ENCODE measurements at places on chromosomes 4 and X. TPM values are rescaled to one million over a fixed set of nuclear protein-coding genes. Genes with fewer than 3 reads are reported as not detected.
A peak's percentile ranks its signal among the peaks of the same experiment; 100 is the strongest.

Gene FGD1
- total RNA-seq, result 5.5 TPM

Gene GASK1B
- 27.2 TPM for total RNA-seq

Gene MAGEA8
- not detected for total RNA-seq

Gene NLRP2B
- not detected for total RNA-seq

Gene SSX3
- not detected for total RNA-seq

Gene TIGD4
- total RNA-seq, result 0.50 TPM

Gene PRDM5
- total RNA-seq, result 19.0 TPM

Gene PAGE5
- not detected for total RNA-seq

Gene FAM53A
- 3.7 TPM for total RNA-seq

Gene NDUFB11
- 42.3 TPM for total RNA-seq

Gene DCHS2
- 0.17 TPM for total RNA-seq

Gene ZDHHC15
- 0.33 TPM for total RNA-seq

Gene SLC39A8
- total RNA-seq, result 6.4 TPM

Gene CLDN24
- total RNA-seq, result not detected

Gene SHROOM3
- 136 TPM for total RNA-seq

Gene HMX1
- not detected for total RNA-seq

Gene NHSL2
- 0.17 TPM for total RNA-seq

- DNase-seq, result no peak
These were observed 154.0 kb downstream of the UGT8 start for GRCh38 chr4:114752391-114753165.

GRCh38 chr4:80309294-80310004 is 26.1 kb upstream of the CFAP299 start:
- DNase-seq, result peak; percentile 81

DNA sequence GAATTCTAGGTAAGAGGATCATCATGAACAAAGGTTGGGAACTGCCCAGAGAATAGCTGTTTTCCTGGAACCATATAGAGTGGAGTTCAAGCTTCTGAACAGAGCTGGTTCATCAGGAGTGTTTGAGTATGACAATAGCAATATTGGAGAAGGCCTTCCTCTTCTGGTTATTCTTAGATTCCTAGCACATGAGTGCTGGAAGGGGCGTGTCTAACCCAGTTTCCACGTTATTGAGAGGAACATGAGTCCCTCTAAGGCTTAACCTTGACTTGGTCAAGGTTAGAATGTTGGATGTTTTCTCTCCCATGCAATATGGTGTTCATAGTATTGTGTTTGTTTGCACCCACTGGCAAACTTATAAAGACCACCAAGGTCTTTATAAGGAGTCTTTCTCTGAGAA is 101.3 kb downstream of the TSPAN7 start:
- no peak for DNase-seq

GRCh38 chr4:169015186-169015623 is 5.2 kb upstream of the CBR4 start:
- no peak for DNase-seq

GRCh38 chrX:45762699-45763647 is 562.3 kb upstream of the DIPK2B start:
- DNase-seq, result peak; percentile 77

DNA sequence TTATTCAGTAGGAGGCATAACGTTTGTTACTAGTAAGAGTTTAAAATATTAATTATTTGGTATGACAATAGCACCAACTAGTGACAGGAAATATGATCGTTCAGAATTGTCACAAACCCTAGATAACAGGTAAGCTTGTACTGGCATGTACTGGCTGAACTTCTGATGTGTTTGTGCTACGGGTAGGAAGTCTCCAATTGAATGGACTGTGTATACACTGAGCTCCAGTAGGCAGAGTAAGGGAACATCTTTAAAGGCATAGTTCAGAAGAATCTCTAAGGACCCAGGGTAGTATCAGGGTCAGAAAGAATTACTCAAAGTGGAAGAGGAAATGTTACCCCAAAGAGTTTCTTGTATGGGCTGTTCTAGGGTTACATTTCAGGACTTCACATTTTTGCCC is 230.4 kb downstream of the EDA2R start:
- DNase-seq, result peak; percentile 12

DNA sequence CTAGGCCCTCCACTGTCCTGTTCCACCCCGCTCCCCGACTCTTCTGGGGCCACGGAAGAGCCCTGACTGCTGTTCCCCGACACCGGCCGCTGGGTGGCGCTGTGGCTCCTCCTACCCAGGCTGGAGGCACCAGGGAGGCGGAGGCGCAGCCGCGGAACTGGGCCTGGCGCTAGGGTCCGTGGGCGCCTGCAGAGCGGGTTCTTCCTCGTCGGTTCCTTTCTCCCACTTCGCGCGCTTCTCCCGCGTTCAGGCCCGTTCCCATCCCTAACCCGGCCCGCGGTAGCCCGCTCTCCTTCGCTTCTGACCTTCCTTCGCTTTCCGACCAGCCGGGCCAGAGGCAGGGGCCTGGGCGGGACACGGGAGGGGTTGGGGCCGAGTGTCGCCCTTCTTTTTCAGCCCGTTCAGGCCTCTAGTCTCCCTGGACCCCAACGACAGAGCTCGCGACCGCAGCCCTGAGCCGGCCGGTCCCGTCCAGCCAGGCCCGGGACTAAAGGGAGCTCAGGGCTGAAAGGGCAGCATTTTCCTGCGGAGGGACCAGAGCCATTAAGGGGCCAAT is 34.3 kb downstream of the NALF2 start:
- DNase-seq, result peak; percentile 14

GRCh38 chr4:75545526-75545925 is 10.3 kb upstream of the ODAPH start:
- peak; percentile 75 for DNase-seq

DNA sequence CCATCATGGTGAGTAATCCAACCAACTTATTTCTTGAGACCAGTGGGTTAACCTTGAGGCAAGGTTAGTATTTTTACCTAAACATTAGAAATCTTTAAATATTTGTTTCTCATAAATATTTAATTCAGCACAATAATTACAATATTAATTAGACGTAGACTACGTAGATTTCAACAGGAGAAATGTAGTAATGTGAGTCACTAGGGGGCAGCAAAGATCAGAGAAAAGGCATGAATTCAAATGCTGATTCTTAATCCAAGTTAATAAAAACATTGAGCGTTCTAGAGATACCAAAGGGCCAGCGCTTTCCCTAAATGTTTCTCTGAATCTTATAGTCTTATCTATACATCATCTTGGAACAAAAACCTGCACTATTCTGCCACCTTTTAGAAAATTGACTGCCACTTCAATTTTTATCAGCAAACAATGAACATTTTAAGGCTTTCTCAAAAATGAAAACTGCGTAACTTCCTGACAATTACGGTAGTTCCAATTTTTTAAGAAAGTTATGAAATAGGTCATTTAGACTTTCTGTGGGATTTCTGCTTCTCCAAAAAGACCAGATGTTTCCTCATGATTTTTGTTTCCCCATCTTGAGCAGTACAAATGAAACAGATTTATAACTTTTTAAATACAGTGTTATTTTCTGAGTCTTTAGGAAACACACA is 180.7 kb downstream of the GASK1B start:
- DNase-seq, result peak; percentile 58

GRCh38 chrX:18964901-18965300 is 19.0 kb downstream of the PHKA2 start:
- DNase-seq, result no peak

- DNase-seq, result peak; percentile 95
These were observed 315.7 kb downstream of the FBXW7 start for GRCh38 chr4:152220201-152220666.

DNA sequence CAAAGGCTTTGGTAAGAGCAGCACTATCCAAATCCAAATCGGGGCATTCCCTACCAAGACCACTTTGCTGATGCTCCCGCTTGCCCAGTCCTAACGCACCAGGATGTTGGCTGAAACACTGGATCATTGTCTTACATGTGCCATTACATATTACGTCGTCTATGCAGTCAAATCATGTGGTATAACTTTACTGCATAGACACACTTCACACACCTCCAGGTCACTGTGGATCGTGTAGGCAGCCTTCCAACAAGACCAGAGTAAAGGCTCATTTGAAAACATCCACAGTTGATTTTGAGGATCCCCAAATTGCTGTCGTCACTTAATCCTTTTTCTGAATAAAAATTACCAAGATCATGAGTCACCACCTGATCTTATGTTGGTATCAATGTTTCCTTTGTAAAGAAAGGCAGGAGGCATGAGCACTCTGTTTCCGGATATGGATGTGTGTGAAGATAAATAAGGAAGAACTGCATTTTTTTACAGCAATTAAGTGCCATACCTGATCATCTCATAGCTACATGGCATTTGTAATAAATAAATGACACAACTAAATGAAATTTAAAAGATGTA is 18.5 kb downstream of the TENM3 start:
- peak; percentile 57 for DNase-seq

- DNase-seq, result no peak
These were observed 83.3 kb downstream of the RASL11B start for GRCh38 chr4:52945326-52945898.

GRCh38 chr4:80705311-80705710 is 325.2 kb upstream of the BMP3 start:
- DNase-seq, result no peak

DNA sequence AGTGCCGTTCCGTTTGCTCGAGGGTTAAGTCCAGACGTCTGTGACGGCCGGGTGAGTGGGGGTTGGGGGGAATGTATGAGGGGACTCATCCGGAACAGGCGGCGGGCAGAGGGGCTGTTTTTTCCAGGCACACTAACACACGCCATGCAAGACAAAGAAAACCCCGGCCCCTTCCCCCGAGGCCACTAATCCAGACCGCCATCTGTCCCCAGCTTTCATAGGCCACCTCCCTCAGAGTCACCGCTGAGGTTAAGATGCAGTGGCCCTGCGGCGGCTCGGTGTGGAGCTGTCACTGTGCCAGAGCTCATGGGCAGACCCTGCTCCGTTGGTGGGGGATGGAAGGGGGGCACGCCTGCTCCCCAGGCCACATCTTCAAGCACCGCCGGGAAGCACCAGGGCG is 34.1 kb downstream of the SORCS2 start:
- no peak for DNase-seq

DNA sequence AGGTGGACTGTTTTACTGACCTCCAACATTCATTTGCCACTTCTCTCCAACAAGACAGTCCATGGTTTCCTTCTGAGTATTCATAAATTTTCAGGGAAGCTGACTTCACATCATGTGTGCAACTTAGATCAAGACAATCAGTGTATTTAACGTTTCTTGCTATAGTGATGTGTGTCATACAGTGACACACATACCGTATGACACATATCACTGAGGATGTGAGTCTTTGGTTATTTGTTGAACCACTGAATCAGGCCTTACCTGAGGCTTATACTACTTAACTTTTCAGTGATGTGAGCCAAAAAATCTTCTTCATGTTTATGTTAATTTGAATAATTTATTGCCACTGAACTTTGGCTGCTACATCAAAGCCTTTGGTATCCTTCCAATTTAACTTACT is 166.8 kb downstream of the BMPR1B start:
- DNase-seq, result peak; percentile 36

GRCh38 chr4:114691865-114692264 is 93.3 kb downstream of the UGT8 start:
- DNase-seq, result no peak

DNA sequence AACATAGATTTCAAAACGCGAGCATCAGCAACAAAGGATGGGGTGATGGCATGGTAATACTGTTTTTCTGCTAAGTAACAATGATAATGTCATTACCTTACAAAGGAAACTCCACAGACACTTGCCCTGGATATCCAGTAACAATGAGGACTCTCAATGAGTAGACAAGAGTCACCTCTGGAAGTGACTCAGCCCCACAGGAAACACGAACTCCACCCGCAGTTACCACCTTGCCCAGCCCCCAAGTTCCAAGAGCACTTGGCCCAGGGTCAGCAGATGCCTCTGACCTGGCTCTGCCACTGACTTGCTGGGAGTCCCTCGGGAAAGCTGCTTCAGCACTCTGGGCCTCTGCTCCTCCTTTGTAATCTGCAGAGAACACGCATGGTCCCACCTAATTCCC is 110.3 kb upstream of the MAP3K15 start:
- DNase-seq, result peak; percentile 76

DNA sequence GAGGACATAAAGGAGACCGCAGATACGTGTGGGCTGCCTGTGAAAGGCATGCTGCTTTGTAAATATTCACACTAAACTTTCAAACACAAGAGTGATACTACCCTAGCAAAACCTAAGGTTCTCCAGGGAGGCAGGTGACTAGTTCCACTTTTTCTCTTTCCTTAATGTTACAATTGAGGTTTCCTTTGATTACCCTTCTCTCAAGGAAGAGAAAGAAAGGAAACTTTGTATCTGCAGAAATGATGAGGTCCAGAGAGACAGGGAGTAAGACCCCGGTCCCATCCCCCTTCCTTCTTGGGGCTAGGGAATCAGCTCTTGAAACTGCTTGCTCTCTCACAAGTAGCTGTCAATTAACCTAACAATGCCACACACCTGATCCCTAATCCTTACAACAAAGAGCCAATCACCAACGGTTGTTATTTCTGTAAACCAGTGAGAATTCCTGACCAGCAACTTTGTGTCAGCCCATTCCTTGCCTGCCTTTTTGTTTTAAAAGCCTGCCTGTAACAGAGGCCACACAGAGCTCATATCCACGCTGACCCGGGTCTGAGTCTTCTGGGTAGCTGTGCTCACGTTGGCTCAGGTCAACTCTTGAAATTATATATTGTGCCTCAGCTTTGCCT is 754.8 kb upstream of the FRG1 start:
- DNase-seq, result peak; percentile 47

DNA sequence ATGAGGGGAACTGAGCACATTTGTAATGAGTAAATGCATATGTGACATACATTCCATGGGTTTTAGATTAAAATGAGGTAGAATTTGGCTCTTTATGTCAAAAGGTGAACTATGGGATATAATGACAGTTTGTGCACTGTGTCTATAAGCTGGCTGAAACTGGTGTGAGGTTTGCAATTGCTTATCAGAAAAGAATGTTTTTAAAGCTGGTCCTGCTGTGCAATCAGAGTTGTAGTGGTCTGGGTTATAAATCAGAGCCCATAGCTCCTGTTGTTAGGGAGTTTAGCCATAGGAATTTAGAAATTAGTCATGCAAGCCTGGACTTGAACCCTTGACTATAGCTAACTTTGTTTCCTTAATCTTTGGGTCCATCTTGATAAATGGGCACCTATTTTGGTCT is 23.1 kb upstream of the GATB start:
- no peak for DNase-seq

GRCh38 chr4:2888886-2889285 is 45.2 kb downstream of the ADD1 start:
- DNase-seq, result no peak

- DNase-seq, result no peak
These were observed 5.4 kb downstream of the PCDH7 start for GRCh38 chr4:30725562-30725961.

GRCh38 chr4:166377578-166377977 is 504.5 kb downstream of the TLL1 start:
- no peak for DNase-seq

- DNase-seq, result no peak
These were observed 194.9 kb downstream of the MGST2 start for GRCh38 chr4:139860435-139861024.

- peak; percentile 42 for DNase-seq
These were observed 41.8 kb downstream of the RPS6KA3 start for GRCh38 chrX:20224814-20225487.

All from mammary epithelial cell (primary cell).